ENCODE measurements at places on chromosomes 11 and 22. TPM values are rescaled to one million over a fixed set of nuclear protein-coding genes. Genes with fewer than 3 reads are reported as not detected.

The ASCC2 gene
- 79.4 TPM for total RNA-seq

The FXYD2 gene
- 1.4 TPM for total RNA-seq

The CAPN1 gene
- 150 TPM for total RNA-seq

The MRGPRF gene
- not detected for total RNA-seq

The RAB36 gene
- 0.61 TPM for total RNA-seq
